ENCODE measurements at places on chromosomes 11 and 22. TPM values are rescaled to one million over a fixed set of nuclear protein-coding genes. Genes with fewer than 3 reads are reported as not detected.

GRCh38 chr11:112734207-112734606 lies 227.0 kb upstream of the NCAM1 start:
- H3K27me3 ChIP-seq: no peaks in the 10 kb centered on the region
- H3K27ac ChIP-seq: no peak overlapping the region
- H3K4me1 ChIP-seq: no peaks in the 10 kb centered on the region
- DNase-seq: no peak
- no peaks in the 10 kb centered on the region for H3K36me3 ChIP-seq

Gene TMEM151A
- 0.47 TPM for total RNA-seq

GRCh38 chr22:24066260-24066659 lies 55.2 kb downstream of the CABIN1 start:
- no peak overlapping the region for H3K27ac ChIP-seq
- H3K27me3 ChIP-seq: no peaks in the 10 kb centered on the region
- H3K4me3 ChIP-seq: no peak overlapping the region
- no peak for DNase-seq

DNA sequence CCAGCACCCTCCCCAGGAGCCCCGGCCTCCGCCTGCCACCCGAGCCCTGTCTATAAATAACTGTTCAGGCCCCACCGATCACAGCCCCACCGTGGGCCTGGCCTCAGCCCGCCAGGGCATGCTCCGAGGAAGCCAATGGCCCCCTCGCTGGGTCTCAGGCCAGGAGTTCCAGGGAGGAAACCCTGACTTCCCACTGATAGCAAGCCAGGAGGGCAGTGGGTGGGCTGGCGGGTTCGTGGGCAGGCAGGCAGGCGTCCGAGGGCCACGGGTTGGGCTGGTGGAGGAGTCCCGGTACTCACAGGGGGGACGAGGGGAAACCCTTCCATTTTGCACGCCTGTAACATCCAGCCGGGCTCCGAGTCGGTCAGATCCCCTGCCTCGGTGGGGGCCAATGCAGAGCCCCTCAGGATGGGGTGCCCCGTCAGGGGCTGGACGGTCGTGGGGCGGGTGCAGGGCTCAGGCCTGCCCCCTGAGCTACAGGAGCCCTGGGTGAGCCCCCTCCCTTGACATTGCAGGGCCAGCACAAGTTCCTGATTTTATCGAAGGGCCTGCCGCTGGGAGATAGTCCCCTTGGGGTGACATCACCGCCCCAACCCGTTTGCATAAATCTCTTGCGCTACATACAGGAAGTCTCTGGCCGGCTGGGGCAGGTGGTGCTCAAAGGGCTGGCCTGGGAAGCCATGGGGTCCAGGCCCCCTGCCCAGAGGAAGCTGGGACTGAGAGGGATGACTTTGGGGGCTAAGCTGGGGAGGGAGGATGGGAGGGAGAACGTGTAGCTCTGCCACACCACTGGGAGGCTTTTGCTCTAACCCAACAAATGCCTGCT lies at the start of gene SPI1:
Gene SPI1, minus strand, starts transcription at position 538 of the 826 bp plus-strand sequence. Its CDS starts 194 bp downstream, at position 344.
- peak within 1 kb of the TSS; percentile 30 for H3K4me3 ChIP-seq
- H3K36me3 ChIP-seq: no peaks in the 10 kb centered on the region
- DNase-seq: peak; percentile 49

GRCh38 chr11:133271206-133271605 lies 261.1 kb downstream of the OPCML start:
- DNase-seq: no peak
- H3K4me3 ChIP-seq: no peak overlapping the region
- H3K27ac ChIP-seq: no peak overlapping the region
- H3K36me3 ChIP-seq: no peaks in the 10 kb centered on the region
- H3K27me3 ChIP-seq: no peaks in the 10 kb centered on the region

- H3K4me1 ChIP-seq: peaks cover 4% of the 10 kb centered on the region
- no peaks in the 10 kb centered on the region for H3K36me3 ChIP-seq
- no peaks in the 10 kb centered on the region for H3K27me3 ChIP-seq
- DNase-seq: peak; percentile 47
Measured at GRCh38 chr11:59669611-59670009, 773 bp upstream of the PATL1 start.

DNA sequence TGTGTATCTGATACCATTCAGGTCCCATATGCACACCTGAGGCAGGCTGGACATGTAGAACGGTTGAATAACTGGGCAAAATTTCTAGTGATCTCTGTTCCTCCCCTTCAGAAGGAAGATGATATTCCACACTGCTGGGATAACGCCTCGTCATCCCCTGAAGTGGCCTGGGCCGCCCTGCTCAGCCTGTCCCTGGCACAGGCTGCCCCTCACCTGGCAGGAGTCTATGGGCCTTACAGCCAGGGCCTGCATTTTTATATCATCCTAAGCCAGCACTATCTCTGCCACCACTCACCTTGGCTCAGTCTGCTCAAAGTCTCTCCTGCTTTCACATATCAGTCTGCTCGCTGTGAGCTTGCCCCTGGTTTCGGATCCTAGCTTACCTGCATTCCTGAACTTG lies 209.2 kb downstream of the CSNK2A3 start:
- no peaks in the 10 kb centered on the region for H3K4me1 ChIP-seq
- H3K27me3 ChIP-seq: no peaks in the 10 kb centered on the region
- H3K27ac ChIP-seq: no peak overlapping the region
- no peak overlapping the region for H3K4me3 ChIP-seq
- no peaks in the 10 kb centered on the region for H3K36me3 ChIP-seq

- DNase-seq: no peak
- H3K4me3 ChIP-seq: no peak overlapping the region
- H3K36me3 ChIP-seq: no peaks in the 10 kb centered on the region
- no peak overlapping the region for H3K27ac ChIP-seq
- no peaks in the 10 kb centered on the region for H3K27me3 ChIP-seq
Measured at GRCh38 chr11:99708928-99709672, 688.4 kb downstream of the CNTN5 start.

Gene POU2F3
- 0.77 TPM for total RNA-seq

DNA sequence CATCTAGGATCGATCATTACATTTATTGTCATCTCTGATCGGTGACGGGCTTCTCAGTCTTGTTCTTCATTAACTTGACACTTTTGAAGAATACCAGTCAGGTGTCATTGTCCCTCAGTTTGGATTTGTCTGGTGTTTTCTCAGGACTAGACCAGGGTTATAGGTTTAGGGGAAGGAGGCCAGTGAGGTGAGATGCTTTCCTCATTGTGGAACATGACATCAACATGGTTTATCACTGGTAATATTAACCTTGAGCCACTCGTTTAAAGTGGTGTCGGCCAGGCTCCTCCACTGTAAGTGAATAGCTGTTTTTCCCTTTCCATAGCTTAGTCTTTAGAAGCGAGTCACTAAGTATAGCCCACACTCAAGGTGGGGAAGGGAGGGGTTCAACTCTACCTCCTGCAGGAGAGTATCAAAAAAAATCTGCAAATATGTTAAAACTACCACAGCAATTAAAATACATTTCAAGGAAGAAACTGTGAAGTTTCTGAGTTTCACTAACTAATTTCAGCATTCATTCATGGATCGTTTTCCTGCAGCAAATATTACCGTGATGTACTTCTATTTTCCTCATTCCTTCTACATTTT lies 42.0 kb downstream of the KCNQ1OT1 start:
- H3K36me3 ChIP-seq: no peaks in the 10 kb centered on the region
- no peaks in the 10 kb centered on the region for H3K27me3 ChIP-seq
- no peak for DNase-seq
- no peaks in the 10 kb centered on the region for H3K4me1 ChIP-seq

Gene ANO5
- total RNA-seq: 7.5 TPM

DNA sequence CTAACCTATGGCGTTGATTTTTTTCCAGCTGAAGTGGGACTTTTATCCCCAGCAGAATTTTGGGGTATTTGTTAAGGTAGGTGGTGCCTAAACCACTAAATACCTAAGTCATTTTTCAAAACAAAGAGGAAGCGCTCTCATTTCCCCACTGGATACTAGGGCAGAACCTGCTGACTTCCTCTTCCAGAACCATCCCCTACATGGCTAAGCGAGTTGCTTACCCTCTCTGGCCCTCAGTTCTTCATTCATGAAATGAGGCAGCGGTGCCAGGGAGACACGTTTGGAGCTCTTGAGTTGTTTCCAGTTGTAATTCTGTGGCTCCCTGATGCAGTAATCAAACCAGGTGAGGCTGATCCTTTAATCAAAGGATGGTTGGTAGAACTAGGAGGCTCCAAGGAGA lies 10.0 kb upstream of the MTMR3 start:
- no peaks in the 10 kb centered on the region for H3K36me3 ChIP-seq
- no peaks in the 10 kb centered on the region for H3K4me1 ChIP-seq
- DNase-seq: no peak
- no peak overlapping the region for H3K4me3 ChIP-seq
- H3K27me3 ChIP-seq: no peaks in the 10 kb centered on the region

Gene APOBEC3H
- 0.45 TPM for total RNA-seq

DNA sequence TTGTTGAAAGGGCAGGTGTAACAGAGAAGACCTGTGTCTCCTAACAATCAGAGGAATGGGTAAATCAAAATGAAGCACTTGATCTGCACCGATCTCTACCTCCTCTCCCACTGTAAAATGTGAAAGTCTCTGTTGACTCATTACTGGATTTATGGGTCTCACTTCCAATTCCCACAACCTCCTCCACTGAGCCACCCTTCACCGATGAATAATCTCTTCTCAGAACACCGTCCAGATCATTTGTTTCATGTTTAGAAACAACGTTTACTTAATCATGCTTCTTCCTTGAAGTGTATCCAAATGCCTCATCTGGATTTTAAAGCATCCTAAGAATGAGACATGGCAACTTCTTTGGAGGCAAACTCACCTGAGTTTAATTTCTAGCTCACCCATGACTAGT lies 643.6 kb downstream of the ETS1 start:
- H3K27ac ChIP-seq: no peak overlapping the region
- no peak for DNase-seq
- no peaks in the 10 kb centered on the region for H3K36me3 ChIP-seq
- no peaks in the 10 kb centered on the region for H3K27me3 ChIP-seq

GRCh38 chr11:1219834-1220815 lies 2.7 kb upstream of the MUC5B start:
- no peaks in the 10 kb centered on the region for H3K36me3 ChIP-seq
- no peaks in the 10 kb centered on the region for H3K27me3 ChIP-seq
- H3K4me3 ChIP-seq: peak overlapping the region; percentile 17

Gene NXPE4
- 95.2 TPM for total RNA-seq

DNA sequence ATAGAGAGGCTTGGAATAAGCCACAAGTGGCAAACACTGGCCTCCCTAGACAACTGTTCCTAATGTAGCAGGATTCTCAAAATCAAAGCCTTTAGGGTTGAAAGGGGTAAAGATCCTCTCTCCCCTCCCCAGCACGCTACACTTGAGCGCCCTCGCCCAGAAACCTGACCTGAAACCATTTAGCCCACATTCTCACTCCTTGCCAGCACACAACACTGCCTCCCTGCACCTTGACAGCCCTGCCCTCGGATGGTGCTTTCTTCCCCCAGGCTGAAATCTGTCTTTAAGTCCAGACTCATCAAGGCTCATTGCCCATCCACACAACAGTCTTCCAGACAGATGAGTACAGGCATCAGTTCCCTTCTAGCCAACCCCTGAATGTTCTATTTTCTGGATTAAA lies 26.5 kb downstream of the CWC15 start:
- no peaks in the 10 kb centered on the region for H3K36me3 ChIP-seq
- H3K4me3 ChIP-seq: no peak overlapping the region
- DNase-seq: no peak
- H3K27me3 ChIP-seq: no peaks in the 10 kb centered on the region
- H3K27ac ChIP-seq: no peak overlapping the region

Gene RFPL2
- total RNA-seq: not detected

Gene MIOX
- not detected for total RNA-seq

GRCh38 chr11:115456019-115456418 lies 48.2 kb downstream of the CADM1 start:
- H3K4me3 ChIP-seq: no peak overlapping the region
- no peaks in the 10 kb centered on the region for H3K36me3 ChIP-seq
- H3K27me3 ChIP-seq: no peaks in the 10 kb centered on the region
- H3K4me1 ChIP-seq: no peaks in the 10 kb centered on the region
- DNase-seq: no peak
- H3K27ac ChIP-seq: no peak overlapping the region

- no peaks in the 10 kb centered on the region for H3K36me3 ChIP-seq
- H3K27ac ChIP-seq: peak overlapping the region; percentile 77
- DNase-seq: peak; percentile 64
- H3K27me3 ChIP-seq: no peaks in the 10 kb centered on the region
- peaks cover 32% of the 10 kb centered on the region for H3K4me1 ChIP-seq
Measured at GRCh38 chr11:130146796-130147195, 12.8 kb upstream of the ST14 start.

DNA sequence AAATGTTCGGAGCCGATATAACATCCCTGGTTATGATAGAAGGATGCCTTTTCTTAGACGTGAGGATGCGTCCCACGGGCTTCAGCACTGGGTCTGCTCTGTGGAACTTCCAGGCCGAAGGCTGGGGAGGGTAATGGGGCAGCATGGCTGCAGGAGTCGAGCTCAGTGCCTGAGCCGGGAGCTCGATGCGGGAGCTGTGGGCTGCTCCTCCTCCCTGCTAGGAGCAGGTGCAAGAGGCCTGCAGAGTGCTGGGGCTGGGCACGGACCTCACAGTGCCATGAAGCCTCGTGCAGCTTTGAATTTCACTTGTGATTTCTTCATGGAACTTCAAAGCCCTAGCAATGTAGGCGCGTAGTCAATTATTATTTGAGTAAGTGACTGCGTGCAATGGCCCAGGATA lies 6.0 kb downstream of the TUBA8 start:
- no peak overlapping the region for H3K27ac ChIP-seq
- DNase-seq: no peak
- H3K36me3 ChIP-seq: no peaks in the 10 kb centered on the region
- peaks cover 3% of the 10 kb centered on the region for H3K27me3 ChIP-seq
- no peaks in the 10 kb centered on the region for H3K4me1 ChIP-seq

Measured in colonic mucosa (tissue), 4 donors.